Stimulated activated naive CD4-positive, alpha-beta T cell (primary cell): ENCODE measurements at places on chromosomes 1 and 21.

DNA sequence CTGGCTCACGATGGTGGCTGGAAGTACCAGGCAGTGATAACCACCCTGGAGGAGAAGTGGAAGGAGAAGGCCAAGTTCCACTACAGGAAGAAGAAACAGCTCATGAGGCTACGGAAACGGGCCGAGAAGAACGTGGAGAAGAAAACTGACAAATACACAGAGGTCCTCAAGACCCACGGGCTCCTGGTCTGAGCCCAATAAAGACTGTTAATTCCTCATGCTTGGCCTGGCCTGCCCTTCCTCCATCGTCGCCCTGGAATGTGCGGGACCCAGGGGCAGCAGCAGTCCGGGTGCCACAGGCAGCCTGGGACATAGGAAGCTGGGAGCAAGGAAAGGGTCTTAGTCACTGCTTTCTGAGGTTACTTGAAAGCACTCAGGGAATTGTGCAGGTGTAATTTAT is 10.8 kb downstream of the IL24 start:
- no peak for DNase-seq

DNA sequence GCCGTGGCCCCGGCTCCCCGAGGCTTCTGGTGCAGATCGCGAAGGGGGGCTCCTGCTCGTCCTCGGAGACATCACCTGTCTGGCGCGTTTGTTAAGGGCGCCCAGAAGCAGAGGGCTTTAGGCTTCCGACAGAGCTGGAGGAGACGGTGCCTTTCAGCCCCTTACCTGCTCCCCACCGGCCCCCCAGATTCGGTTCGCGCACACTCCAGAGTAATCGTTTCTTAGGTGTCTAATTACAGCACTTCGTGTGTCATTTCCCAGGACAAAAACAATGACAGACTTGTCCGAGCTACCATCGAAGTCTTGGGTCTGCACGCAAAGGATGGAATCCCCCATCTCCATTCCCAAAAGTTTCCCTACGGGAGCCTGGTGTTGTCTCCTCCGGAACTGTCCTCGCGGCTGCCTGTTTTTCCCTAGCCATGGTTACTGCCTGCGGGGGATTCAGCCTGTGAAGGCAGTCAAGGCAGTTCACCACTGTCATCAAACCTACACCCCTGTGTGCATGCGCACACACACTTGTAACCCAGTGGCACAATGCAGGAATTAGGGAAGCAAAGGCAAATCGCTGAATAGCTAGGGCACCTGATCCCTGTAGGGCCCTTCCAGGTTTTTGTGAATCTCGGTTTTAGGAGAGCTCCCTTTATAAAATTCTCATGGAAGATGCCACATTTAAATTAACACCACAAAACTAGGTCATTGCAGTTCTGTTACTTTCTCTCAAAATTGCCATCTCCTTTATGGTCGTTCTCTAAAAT is 738 bp upstream of the CDC42BPA start:
- DNase-seq, result peak; percentile 20

DNA sequence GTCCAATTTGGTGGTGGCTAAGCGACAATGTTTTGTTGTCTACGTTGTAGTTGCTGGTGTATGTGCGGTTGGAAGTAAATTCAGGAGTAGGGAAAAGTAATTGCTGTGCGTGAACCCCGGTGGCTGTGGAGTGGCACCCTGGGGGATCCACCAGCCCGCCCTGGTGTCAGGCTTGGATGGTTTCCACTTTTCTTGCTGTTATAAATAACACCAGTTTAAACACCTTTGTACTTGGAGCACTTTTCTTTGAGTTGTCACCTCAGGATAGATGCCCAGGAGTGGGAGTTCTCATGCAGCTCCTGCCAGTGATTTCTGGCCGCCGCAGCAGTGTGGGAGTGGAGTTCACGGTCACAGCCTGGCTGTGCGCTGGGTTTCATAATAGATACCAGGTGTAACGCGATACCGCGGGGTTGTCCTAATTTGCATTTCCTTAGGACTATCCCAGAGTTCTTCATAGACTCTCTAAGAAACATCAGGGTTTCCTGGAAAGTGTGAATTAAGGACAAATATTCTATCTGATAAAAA is 12.8 kb upstream of the TMEM200B start:
- DNase-seq, result no peak

DNA sequence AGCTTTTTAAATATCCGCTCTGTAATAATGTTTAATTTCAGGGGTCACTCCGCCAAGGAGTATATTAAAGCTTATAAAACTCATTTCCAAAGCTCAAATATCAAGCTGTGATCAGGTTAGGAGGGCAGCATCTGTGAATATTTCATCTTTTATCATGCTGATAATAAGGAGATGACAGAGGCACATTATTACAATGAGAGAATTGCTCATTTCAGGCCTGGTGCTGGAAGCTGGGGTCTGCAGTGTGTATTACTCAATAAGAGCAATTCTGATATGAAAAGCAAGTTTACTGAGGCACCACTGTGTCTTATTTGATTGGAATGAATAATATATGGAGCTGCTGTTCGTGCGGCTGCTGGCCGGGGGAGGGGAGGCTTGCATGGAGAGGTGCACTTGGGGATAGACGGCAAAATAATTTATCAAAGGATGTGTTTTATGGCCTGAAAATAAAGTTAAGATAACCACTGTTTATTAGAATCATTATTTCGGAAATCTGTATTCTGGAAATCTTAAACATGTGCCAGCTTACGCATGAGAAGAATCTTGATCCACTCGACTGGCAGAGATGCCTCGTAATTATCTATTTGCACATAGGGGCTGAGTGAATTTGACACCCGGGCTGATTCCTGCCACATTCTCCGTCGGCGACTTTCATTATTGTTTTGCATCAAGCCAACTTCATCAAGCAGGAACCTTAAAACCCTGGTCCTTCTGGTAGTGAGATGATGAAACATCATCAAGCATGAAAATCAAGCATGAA is 173.2 kb downstream of the RRAGC start:
- DNase-seq, result no peak

- DNase-seq, result no peak
These were observed 30.0 kb downstream of the ARHGEF10L start for GRCh38 chr1:17569200-17570139.

DNA sequence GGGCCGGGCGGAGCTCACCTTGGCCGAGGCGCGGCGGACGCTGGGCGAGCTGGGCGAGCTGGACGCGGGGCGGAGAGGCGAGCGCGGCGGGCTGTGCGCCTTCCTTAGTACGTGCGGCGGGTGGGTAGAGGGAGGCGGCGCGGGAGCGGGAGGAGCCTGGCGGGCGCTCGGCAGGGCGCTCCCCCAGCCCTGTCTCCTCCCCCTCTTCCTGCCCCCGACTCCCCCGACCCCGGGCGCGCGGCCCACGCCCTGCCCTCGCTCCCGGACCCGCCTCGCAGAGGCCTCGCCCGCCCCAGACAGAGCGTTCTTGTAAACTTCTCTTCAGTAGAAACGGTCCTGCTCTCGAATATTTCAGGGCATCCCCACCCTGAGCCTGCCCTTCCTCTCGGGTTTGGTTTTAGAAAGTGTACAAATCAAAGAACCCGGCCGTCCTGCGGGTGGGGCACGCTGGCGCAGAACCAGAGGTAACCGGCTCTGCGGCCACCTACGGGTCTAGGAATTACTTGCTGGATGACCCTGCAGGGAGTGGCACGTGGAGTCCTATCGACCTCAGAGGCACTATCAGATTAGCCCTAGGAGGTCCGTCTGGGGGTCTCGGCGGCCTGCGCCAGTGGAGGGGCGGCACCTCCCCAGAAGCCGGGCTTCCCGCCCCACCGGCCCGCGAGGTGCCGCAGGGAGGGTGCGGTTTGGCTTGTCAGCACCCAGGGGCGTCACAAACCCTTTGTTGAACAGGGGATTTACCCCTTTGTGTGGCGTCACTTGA is at the start of gene S100A10:
Gene S100A10 (minus strand): TSS at position 126 of the 763 bp plus-strand sequence. CDS start 7,629 bp downstream, outside the sequence.
- peak; percentile 58 for DNase-seq

DNA sequence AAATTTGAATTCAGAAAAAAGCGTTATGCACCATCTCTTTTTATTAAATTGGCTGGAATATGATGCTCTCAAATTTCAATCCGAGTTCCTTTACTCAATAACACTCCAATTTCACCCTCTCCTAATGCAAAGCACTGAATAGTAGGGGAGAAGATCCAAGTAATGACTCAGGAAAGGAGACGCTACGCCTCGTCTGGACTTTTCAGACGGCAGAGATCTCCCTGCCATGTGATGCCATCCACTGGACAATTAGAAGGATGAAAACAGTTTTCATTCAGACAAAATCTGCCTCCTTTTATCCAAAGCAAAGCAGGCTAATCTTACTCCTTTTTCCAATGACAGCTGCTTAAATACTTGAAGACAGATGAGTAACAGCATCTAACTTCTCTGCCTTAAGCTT is 242.4 kb upstream of the GREM2 start:
- no peak for DNase-seq
